ENCODE measurements at places on chromosomes 16 and 17. TPM values are rescaled to one million over a fixed set of nuclear protein-coding genes. Genes with fewer than 3 reads are reported as not detected.

VMO1 gene
- 19.3 TPM for total RNA-seq

DHRS7C gene
- not detected for total RNA-seq

WNT9B gene
- total RNA-seq, result 0.84 TPM

HSD11B2 gene
- total RNA-seq, result not detected

VAT1L gene
- total RNA-seq, result 18.7 TPM

DNA sequence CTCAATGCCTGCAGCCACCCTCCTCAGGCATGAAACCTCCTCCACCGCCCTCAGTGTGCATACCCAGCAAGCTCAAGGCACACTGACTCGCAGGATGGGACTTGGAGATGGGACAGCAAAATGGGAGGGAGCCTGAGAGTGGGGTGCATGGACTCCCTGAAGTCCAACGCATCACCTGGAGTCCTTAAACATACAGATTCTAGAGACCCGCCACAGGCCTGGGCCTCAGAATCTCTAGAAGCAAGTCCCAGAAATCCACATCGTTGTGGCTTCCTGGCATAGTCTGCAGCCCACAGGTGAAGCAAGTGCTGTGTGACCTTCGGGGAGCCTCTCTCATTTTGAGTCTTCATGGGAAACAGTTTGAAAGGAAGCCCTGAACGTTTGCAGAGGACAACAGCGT lies 3.6 kb upstream of the TBX21 start:
- H3K36me3 ChIP-seq, result no peaks in the 10 kb centered on the region
- H3K27me3 ChIP-seq, result no peaks in the 10 kb centered on the region
- no peak overlapping the region for H3K27ac ChIP-seq
- no peaks in the 10 kb centered on the region for H3K4me1 ChIP-seq
- peak; percentile 32 for DNase-seq

DNA sequence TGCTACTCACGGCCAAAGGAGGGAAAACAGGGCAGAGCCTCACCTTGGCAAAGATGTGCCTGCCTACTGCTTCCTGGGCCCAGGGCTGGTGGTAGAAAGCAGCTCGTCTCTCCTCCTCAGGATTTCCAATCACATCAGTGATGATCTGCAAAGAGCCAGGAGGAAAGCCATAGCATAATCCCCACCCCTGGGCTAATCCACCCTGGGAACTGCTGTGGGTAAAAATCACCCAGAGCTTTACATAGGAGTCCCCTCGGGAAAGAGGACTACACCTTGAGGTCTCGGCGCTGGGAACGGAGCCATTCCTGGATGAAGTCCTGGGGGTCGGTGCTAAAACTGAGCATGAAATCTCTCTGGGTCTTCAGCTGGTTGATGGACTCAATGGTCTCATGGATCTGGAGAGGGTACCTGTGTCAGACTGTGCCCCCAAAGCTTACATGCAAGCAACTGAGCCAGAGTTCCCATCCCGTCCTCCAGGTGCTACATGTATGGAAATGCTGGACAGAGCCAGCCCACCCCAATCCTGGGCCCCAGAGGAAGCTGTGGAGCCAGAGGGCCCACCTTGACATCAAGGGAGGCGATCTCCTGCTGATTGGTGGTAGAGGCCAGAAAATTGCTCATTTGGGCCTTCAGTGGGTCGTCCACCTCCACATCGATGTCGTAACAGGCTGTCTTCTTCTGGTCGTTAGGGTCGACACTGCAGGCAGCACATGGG lies 5.7 kb upstream of the FTSJ3 start:
- peaks cover 19% of the 10 kb centered on the region for H3K36me3 ChIP-seq
- H3K4me1 ChIP-seq, result no peaks in the 10 kb centered on the region
- no peaks in the 10 kb centered on the region for H3K27me3 ChIP-seq
- no peak for DNase-seq
- H3K27ac ChIP-seq, result no peak overlapping the region
- no peak overlapping the region for H3K4me3 ChIP-seq

GRCh38 chr17:43897831-43898230 lies 9.5 kb downstream of the MPP2 start:
- H3K4me1 ChIP-seq, result no peaks in the 10 kb centered on the region
- no peak overlapping the region for H3K4me3 ChIP-seq
- no peak for DNase-seq
- no peaks in the 10 kb centered on the region for H3K27me3 ChIP-seq

DNA sequence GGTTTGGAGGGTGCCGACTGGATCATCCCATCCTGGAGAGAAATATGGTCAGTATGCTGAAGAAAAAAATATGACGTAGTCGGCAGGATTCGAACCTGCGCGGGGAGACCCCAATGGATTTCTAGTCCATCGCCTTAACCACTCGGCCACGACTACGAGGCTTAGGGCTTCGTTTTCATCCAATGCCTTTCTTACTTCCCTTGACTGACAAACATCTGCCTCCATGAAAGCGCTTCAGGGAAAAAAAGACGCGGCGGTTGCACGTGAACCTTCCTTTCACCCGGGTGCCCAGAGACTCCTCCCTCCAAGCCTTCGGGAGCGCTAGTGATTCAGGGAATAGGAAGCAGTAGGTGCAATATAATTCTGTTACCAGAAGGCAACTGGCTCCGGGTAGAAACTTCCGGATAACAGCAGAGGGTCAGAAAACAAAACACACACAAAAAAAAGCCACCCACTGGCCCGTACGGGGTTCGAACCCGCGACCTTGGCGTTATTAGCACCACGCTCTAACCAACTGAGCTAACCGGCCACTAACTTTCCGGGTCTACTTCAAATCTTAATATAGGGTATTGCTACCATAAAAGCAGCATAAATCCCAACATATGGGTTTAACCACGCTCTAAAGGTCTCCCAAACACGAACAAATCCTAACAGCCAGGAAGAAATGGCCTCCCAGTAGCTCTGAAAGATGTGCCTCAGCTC lies 16.3 kb upstream of the AURKB start:
- no peak overlapping the region for H3K27ac ChIP-seq
- DNase-seq, result peak; percentile 85
- H3K4me1 ChIP-seq, result no peaks in the 10 kb centered on the region
- no peaks in the 10 kb centered on the region for H3K36me3 ChIP-seq
- H3K4me3 ChIP-seq, result no peak overlapping the region
- no peaks in the 10 kb centered on the region for H3K27me3 ChIP-seq

GRCh38 chr16:35207059-35207999 lies 1747.9 kb downstream of the TP53TG3F start:
- no peak overlapping the region for H3K27ac ChIP-seq
- no peak for DNase-seq
- no peaks in the 10 kb centered on the region for H3K27me3 ChIP-seq
- H3K4me1 ChIP-seq, result no peaks in the 10 kb centered on the region
- no peak overlapping the region for H3K4me3 ChIP-seq

GRCh38 chr16:12358898-12359297 lies 382.4 kb downstream of the SNX29 start:
- H3K27ac ChIP-seq, result no peak overlapping the region
- no peaks in the 10 kb centered on the region for H3K4me1 ChIP-seq
- no peak overlapping the region for H3K4me3 ChIP-seq
- no peaks in the 10 kb centered on the region for H3K27me3 ChIP-seq
- peaks cover 3% of the 10 kb centered on the region for H3K36me3 ChIP-seq
